NCI-H2029 (cell line): ENCODE measurements at places on chromosomes 6 and 20.

GRCh38 chr20:32193996-32194395 lies 13.5 kb downstream of the PLAGL2 start:
- no peak for DNase-seq

GRCh38 chr6:128710315-128710714 lies 172.6 kb upstream of the LAMA2 start:
- no peak for DNase-seq

DNA sequence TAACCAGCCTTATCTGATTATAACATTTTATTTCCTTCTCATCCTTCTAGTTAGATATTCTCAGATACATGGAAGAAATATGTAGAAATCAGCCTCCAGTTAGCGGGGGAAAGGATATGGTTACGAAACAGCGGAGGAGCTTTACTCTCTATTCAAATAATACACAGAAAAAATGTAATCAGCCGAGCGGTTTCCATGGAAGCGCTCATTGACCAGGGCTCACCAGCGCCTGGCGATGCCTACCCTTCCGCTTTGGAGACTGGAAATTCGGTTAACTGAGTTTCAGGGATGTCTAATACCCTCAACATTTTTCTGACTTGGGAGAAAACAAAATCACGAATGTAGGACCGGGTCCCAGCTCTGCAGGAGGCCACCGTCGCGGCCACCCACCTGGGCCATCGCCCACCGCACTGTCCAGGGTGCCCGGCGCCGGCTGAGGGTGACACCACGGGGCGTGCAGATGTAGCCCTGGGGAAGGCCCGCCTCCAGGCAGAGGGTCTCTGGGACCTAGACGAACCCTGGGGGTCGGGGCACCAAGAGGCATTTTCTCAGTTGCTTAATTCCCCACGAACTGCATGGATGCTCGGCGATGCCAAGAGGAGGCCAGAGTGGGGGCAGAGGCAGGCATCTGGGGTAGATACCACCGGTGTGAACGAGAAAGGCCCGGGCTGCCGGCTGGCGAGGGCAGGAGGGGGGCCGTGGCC lies 1.7 kb downstream of the PRR18 start:
- no peak for DNase-seq

- no peak for DNase-seq
Measured at GRCh38 chr6:155778336-155778735, 322.7 kb upstream of the NOX3 start.

- no peak for DNase-seq
Measured at GRCh38 chr6:20058912-20059311, 153.4 kb downstream of the MBOAT1 start.

DNA sequence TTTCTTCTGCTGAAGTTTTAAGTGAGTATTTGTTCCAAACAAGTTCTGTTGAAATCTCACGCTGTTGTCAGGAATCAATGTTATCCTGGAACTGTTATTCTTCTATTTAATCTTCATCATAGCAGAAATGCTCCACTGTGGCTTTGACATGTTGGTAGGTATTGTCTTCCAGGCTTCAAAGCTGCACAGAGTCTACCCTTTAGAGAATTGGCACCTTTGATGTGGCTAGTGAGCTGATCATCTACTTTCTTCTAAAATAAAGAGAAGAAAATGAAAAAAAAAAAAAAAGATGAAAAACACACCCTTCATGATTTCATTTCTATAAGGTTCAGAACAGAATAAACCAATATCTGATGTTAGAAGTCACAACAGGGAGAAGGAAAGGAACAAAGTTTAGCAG lies 5.8 kb upstream of the ZSCAN23 start:
- no peak for DNase-seq

DNA sequence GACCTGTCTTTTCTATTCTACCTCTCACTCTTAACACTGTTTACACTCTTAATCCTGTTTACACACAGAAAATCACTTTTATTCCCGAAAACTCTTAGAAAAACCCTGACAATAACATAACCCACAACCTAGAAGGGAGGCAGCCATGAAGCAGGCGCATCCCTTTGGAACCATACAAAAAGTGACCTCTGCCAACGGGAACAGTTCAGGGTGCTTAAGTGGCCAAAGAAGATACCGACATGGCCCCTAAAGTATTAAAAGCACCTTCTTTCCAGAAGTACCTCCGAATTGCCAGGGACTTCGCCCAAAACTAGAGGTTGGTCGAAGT lies 490 bp downstream of the MMUT start:
- no peak for DNase-seq

GRCh38 chr20:9408422-9409300 lies 105.7 kb upstream of the LAMP5 start:
- peak; percentile 20 for DNase-seq

DNA sequence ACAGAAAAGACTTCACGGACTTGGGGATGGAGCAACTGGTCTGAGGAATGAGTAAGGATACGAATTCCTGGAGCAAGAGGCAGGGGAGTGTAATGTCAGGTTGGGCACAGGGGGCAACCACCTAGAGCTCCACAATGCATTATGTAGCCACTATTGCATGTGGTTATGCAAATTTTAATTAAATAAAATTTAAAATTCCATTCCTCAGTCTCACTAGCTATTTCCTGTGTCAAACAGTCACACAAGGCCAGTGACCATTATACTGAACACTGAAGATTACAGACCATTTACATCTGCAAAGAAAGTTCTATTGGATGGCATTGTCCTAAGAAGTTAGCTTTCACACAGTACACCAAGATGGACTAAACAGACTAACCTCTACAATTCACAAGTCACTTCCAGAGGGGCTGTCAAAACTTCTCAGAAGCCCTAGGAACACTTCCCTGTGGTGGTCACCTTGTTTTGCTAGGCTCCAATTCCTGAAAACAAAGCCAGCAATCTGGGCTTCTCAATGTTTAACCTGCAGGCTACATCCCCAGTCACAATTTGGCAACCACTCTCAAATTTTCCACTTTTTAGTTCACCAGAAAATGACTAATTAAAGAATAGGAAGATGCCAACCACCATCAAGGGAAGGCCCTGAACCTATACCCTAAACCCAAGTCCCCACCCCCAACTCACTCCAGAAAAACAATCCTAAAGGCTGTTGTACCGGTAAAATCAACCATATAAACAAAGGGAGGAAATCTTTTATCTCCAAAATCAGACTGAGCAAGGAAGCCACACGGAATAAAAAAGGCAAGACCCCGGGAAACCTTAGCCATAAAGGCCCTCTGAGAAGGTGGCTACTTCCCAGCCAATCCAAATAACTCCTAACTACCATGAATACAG lies 34.2 kb upstream of the C20orf203 start:
- no peak for DNase-seq

- peak; percentile 42 for DNase-seq
Measured at GRCh38 chr20:6269168-6269873, 146.5 kb upstream of the FERMT1 start.

DNA sequence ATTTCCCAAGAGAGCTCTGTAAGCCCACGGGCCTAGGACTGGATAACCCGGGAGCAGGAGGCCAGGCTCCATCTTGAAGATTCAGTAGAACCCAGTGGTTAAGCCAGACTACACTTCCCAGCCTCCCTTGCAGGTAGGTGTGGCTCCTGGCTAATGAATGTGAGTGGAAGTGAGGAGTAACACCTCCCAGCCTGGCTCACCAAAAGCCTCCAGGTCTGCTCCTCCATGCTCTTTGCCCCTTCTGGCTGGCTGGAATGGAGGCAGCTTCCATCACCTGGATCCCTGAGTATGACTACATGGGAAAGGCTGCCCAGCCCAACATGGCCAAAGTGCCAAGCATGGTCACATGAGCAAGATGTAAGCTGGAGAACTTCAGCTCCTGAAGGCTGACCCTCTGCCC lies 9.7 kb downstream of the LRRN4 start:
- no peak for DNase-seq

DNA sequence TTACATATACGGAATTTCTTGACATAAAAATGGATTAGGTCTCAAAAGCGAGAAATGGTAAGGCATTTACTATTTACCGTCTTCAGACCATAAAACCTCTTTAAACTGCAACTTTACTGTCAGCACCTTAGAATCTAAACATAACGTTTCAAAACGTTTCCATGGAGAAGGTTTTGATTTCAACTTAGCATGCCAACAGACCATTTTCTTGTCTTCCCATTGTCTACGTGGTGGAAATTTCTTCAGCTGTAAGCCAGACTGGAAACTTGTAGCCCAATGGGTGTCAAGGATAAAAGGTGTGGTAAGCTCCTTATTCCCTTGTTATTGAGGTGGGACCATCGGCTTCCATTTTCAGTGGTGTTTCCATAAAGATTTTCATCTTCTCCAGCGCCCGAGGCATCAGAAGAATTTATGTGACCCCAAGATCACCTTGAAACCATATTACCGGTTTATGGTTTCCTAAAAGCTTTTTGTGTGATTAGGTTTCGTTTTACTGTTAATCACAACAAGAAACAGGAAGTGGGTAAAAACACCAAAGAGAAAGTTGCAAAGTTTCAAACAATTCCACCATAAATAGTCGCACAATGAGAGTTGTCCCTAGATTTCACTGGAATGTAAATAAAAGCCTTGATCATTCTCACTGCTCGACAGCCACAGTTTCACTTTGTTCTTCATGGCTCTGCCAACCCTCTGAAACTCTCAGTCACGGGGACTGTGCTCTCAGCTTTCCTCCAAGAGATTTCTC lies 63.0 kb upstream of the CD2AP start:
- no peak for DNase-seq

DNA sequence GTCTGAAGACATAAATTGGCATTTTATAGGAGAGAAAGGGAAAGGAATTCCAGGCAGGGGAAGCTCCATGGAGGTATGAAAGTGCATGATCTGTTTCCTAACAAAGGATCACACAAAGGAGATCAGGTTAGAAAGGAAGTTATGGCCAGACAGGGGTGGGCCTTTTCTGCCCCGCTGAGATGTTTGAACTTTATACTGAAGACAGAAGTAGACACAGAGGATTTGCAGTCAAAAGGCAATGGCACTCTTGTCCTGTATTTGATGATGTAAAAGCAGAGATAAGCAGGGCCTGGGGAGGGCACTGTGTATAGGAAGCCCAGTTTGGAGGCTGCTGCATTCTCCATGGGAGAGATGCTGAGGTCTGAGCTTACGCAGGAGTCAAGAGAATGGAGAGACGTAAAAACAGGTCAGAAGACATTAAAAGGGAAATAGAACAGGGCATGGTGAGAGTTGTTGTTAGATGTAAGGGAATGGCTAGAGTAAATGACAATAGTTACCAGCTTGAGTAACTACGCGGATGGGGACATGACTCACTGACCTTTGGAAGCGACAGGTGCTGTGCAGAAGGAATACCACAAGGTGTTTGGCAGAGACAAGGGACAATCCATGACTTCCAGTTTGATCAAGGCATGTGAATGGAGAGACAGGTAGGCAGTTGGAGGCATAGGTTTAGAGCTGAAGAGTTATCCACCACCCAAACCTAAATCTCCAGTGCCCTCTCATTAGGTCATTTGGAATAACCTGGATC lies 190.6 kb upstream of the SASH1 start:
- no peak for DNase-seq

DNA sequence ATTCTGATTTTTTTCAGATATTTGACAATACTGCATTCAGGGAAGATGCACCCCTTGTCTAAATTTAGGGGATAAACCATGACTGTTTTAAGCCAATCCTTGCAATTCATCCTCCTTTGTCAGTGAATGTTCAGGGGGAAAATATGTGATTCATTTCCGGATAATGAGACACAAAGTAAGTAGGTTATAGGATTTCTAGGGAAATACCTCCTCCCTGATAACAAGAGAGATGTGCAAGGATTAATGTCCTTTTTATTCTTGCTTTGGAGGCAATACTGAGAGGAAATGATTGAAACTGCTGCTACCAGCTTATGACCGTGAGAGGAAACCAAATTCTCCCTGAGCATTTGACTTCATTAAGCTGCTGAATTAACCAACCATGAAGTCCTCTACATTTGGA lies 161.3 kb upstream of the EYA4 start:
- DNase-seq, result no peak

DNA sequence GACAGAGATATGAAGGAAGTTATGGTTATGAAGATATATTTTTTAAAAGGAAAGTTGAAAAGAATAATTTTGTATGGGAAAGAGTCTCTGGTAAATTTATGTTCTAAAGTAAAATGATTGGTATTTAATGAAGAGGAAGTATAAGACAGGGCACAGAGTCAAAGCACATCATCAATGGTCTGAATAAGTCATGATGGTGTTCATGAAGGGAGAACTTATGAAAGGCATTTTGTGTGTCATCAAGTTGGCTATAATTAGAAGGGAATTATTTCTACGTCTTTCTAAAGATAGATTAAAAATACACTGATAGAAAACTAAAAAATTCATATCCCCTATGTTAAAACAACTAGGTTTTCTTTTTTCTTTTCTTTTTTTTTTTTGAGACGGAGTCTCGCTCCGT lies 21.4 kb upstream of the SNAI1 start:
- DNase-seq, result no peak

GRCh38 chr20:58492795-58493524 lies 22.2 kb downstream of the APCDD1L start:
- DNase-seq, result no peak

DNA sequence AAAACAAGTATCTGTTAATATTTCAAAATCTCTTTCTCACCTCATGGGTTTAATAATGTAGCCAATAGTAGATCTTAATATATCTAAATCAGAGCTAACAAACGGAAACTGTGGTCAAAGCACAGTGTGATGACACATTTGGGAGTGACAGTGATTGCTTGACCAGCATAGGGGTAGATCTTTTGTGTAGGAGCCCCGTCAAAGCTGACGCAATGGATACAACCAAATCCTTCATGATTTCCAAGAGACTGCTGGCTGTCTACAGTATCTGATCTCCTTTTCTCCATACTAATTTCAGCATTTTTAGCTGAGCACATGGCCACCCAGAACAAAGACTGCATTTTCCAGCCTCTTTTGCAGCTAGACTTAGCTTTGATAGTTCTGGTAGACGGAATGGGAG lies 299.3 kb upstream of the ECI2 start:
- DNase-seq, result no peak

- no peak for DNase-seq
Measured at GRCh38 chr6:35919085-35919826, 1.6 kb downstream of the SRPK1 start.

- DNase-seq, result no peak
Measured at GRCh38 chr6:82906951-82907350, 158.7 kb downstream of the UBE3D start.

- no peak for DNase-seq
Measured at GRCh38 chr20:10987651-10988383, 314.0 kb upstream of the JAG1 start.

DNA sequence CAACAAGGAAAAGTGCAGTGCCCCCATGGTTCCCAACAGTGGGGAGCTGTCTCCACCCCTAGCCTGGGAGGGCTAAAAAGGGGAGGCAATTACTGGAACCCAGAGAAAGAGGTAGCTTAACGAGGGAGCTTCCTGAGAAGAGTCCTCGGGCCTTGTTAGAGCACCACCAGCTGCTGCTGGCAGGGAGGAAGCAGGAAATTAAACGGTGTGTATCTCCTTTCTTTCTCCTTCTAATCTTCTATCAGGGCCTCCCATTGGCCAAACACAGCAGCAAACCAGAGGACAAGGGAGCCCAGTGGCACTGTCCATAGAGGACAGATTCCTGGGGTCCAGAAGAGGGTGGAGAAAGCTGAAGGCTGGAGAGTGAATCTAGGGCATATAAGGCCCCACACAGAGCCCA lies 7.6 kb upstream of the BTN2A2 start:
- no peak for DNase-seq

- DNase-seq, result no peak
Measured at GRCh38 chr6:84685983-84686584, 78.3 kb downstream of the TBX18 start.

- DNase-seq, result no peak
Measured at GRCh38 chr6:166119116-166119911, 48.3 kb downstream of the TBXT start.
